T-cell (primary cell): ENCODE measurements at places on chromosomes 2 and 18.

- H3K36me3 ChIP-seq: no peaks in the 10 kb centered on the region
- H3K4me1 ChIP-seq: no peaks in the 10 kb centered on the region
- no peak overlapping the region for H3K4me3 ChIP-seq
- H3K27me3 ChIP-seq: peaks cover 4% of the 10 kb centered on the region
- no peak for DNase-seq
These were observed 442 bp downstream of the SERPINB5 start for GRCh38 chr18:63477200-63477599.

DNA sequence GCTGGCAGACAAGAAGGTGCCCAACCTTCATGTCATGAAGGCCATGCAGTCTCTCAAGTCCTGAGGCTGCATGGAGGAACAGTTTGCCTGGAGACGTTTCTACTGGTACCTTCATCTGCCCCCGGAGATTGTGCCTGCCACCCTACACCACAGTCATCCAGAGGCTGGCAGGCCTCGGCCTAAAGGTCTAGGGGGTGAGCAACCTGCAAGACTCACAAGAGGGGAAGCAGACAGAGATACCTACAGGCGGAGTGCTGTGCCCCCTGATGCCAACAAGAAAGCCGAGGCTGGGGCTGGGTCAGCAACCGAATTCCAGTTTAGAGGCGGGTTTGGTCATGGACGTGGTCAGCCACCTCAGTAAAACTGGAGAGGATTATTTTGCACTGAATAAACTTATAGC lies 12.0 kb upstream of the SERTAD2 start:
- no peaks in the 10 kb centered on the region for H3K27me3 ChIP-seq
- H3K36me3 ChIP-seq: no peaks in the 10 kb centered on the region
- H3K4me1 ChIP-seq: peaks cover 55% of the 10 kb centered on the region
- H3K27ac ChIP-seq: peak overlapping the region; percentile 30

- no peak overlapping the region for H3K27ac ChIP-seq
- no peaks in the 10 kb centered on the region for H3K4me1 ChIP-seq
- H3K27me3 ChIP-seq: peaks cover 32% of the 10 kb centered on the region
- no peak overlapping the region for H3K4me3 ChIP-seq
- no peak for DNase-seq
These were observed 43.1 kb downstream of the TNS1 start for GRCh38 chr2:217959723-217960122.

GRCh38 chr2:24418166-24418841 lies 58.0 kb upstream of the ITSN2 start:
- H3K27ac ChIP-seq: no peak overlapping the region
- H3K4me1 ChIP-seq: no peaks in the 10 kb centered on the region
- no peak for DNase-seq
- H3K4me3 ChIP-seq: no peak overlapping the region
- H3K36me3 ChIP-seq: no peaks in the 10 kb centered on the region

- no peak for DNase-seq
- H3K27ac ChIP-seq: no peak overlapping the region
These were observed 17.6 kb upstream of the PDIA6 start for GRCh38 chr2:10830203-10830602.

GRCh38 chr2:149180226-149180875 lies 141.9 kb downstream of the LYPD6B start:
- H3K27me3 ChIP-seq: peaks cover 3% of the 10 kb centered on the region
- no peaks in the 10 kb centered on the region for H3K36me3 ChIP-seq

GRCh38 chr2:165796129-165796528 lies 2.1 kb upstream of the GALNT3 start:
- DNase-seq: no peak
- no peaks in the 10 kb centered on the region for H3K36me3 ChIP-seq
